NCI-H1092 treated with DMSO at 0.1 percent for 48 hours (cell line): ENCODE measurements at places on chromosomes 5 and 9.

GRCh38 chr9:16276866-16277265 is 593.6 kb downstream of the BNC2 start:
- peak; percentile 81 for DNase-seq

- no peak for DNase-seq
Observed at GRCh38 chr5:56962286-56962685, 10.4 kb upstream of the MIER3 start.

DNA sequence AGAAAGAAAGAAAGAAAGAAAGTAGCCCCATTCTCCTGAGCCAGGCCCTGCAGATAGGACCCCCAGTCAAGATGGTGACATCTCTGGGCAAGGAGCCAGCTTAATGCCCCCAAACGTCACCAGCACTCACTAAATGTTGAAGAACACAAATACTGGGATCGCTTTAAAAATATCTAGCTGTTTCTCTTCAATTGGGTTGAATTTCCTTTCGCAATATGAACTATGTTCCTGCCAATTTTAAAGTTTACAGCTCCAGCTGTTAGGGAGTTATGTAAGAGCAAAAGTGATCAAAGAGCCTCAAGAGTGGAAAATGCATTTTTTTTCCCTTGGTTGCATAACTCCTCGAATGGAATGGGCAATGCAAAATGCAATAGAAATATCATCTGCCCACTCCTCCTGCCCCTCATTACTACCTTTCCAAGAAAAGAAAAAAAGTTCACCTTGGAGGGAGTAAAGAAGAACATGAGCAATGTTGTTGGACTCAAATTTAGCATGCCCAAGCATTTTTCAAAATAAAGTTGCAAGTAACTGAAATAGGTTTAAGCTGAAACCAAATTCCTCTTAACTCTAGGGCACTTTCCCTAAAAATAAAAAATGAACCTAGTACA is 244.2 kb upstream of the PIK3R1 start:
- DNase-seq, result no peak

DNA sequence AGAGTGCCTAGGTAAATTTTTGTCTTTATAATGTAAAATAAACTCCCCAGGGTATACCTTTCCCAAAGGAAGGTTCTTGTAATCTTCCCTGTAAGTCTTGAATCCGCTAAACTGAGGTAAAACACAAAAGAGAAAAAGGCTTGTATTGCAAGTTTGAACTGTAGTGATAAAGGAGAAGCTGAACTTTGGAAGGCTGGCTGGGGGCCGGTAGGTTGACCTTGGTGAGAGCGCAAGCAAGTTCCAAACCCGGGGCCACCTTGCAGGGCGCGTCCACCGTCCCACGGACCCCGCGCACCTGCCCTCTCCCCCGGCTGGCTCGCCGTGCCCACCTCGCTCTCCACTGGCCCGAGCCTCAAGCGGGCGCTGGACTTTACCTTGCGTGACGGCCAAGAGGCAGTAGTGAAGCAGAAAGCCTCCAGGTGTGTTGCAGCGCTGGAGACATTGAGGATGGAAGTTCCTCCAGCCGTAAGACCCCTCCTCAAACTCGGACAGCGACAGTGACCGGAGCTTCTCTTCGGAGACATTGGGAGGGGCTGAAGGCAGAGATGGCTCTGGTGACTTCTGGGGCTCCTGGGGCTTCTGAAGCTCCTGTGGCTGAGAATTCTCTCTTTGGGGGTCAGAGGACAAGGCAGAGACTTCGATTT is 428 bp downstream of the SLCO4C1 start:
- no peak for DNase-seq

DNA sequence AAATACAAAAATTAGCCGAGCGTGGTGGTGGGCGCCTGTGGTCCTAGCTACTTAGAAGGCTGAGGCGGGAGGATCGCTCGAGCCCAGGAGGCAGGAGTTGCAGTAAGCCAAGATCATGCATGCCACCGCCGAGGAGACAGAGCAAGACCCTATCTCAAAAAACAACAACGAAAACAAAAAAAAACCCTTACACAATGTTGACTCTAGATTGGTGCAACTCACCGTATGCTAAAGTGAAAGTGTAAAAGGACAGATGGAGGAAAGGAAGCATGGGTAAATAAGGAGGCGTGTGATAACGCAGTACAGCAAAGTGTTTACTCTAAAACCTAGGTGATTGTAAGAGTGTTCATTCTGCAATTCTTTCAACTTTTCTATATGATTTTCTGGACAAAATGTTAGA is 15.9 kb upstream of the RUFY1 start:
- DNase-seq, result no peak

- DNase-seq, result no peak
Observed at GRCh38 chr9:79089054-79089560, 482.7 kb upstream of the TLE4 start.

DNA sequence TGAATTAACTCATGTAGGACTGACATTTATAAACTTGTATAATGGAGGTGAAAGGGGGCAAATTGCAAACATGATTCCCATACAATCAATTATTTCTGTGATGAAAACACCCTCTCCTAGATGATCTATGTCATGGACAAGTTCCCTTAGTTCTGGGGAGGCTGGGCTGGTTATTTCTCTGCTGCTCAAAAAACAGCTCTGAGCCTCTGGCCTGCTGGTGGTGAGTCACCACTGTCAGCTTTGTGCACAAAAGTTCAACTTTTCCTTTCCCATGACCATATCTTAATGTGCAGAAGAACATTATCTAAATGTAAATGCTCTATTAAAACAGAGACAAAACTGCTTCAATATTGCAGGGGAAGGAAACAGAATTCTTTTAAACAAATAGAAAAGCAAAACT is 85.0 kb downstream of the HMHB1 start:
- DNase-seq, result no peak

GRCh38 chr5:45110399-45110798 is 301.7 kb downstream of the MRPS30 start:
- DNase-seq, result no peak

DNA sequence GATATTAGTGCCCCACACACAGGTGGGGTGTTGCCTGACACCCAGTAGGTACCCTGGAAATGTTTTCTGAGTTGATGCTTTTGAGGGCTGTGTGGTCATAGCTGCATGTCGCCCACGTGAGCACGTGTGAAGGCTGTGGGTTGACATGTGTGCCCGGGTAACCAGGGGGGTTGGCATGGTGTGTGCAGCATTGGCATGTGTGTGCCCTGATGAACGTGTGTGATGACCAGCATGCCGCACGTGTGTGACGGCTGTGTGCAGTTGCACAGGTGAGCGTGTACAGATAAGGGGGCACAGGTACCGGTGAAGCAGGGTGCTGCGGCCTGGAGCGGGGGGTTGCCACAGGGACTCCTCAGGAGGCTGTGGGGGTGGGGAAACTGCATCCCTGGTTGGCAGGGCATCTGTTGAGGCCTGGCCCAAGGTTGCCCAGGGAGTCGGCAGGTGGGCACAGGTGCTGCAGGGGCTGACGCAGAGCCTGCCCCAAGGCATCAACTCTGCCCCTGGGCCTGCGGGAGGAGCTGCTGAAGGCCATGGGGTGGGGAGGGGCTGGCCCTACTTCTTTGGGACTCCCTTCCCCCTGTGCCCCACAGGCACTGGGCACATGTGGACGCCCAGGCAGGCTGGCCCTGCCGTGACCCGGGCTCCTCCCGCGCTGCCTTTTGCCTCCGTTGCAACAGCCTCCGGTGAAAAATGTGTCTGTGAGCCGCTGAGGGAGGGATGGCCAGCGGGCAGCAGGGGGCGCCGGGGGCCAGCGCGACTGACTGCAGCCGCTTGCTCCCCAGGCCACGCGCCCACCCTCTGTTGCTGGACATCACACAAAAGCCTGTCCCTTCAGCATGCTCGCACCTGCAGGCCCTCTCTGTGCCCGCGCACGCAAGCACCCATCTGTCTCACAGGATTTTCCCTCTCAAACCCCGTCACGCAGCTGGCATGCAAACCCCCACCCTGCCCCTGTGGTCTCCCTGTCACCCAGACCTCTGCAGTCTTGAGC is 2.2 kb downstream of the UNC5A start:
- peak; percentile 31 for DNase-seq

DNA sequence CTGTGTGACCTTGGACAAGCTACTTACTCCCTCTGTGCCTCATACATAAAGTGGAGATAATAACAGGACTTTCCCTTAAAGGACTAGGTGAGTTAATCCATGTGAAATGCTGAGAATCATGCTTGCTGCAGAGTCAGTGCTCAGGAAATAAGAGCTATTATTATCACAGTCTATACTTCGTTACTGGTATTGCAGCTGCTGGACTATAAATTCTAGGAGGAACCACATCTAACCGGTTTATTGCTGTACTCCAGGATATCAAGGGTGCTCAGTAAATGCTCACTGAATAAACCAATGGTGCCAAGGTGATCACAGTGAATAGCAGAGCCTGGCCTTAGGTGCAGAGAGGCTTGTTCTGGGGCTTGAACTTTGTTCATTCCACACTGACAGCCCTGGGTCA is 69.3 kb downstream of the HSPA4 start:
- no peak for DNase-seq

DNA sequence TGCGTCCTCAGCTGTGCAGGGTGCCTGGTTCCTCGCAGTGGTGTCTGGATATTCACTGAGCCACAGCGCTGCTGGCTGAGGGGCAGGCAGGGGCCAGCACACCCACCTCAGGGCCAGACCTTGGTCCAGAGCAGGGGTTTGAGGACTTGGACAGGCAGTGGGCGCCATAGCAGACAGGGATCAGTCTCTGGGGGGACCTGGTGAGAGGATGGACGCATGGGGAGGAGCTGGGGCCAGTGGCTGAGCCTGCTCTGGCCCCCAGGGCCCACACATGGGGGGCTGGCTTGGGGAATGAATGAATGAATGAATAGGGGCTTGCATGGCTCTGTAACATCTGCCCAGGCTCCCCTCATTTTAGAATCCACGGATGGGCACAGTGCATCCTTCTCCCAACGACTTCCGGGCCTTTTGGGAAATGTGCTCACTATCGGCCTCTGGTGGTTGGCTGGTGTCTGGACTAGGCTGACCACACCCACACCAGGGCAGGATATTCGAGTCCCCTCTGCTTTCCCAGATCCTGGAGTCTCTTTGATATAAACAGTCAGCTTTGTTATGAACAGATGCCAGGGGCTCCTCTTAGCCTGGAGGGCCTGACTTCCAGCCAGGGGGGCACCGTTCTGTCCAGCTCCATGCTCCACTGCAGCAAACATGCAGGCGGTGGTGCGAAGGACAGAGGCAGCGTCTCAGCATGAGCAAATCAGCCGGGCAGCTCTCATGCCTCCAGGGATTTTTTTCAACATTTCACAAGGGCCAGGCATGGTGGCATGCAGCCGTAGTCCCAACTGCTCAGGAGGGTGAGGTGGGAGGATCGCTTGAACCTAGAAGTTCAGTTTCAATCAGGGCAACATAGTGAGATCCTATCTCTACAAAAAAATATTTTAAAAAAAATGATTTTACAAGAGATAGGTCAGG is 62.6 kb downstream of the NEK6 start:
- peak; percentile 58 for DNase-seq

DNA sequence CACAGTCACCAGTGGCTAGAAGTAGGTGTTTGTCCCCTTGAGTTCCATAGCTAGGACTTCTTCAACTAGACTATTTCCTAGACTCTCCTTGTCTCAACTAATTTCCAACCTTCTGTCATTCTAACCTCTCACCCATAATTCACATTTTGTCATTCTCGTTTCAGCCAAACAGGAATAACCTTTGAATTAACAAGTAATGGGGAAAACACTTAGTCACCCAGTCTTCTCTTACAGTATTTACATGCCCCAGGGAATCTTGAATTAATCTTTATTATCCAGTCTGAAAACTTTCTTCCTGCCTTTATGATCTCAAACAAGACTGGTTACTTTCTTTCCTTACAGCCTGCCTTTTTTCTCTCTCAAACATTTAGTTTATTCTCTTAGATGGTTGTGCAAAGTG is 63.3 kb upstream of the RUSC2 start:
- no peak for DNase-seq

DNA sequence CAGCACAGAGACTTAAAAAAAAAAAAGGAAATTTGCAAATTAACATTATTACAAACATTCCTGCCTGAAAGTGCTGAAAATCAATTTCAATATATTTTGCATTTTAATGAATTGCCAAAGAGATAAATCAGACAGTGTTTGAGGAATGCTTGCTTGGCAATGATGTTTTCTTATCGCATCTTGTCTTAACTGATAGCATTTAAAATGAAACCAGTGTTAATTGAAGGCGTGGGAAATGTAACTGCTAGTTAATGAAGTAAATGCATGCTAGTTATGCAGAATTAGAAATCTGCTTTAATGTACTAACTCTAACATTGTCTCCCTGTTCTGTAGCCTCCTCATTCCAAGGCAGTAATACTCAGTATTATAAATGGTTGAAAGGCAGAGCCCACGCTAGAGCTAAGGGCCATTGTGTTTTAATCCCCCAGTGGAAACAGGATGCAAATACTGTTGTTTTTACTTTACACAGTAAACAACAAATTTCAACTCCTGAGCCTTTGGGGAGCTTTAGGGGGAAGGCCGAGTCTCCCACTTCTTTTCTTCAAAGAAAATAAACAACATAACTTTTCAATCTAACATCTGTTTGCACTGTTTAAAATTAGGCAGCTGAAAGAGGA is 586.9 kb downstream of the TLE4 start:
- no peak for DNase-seq

DNA sequence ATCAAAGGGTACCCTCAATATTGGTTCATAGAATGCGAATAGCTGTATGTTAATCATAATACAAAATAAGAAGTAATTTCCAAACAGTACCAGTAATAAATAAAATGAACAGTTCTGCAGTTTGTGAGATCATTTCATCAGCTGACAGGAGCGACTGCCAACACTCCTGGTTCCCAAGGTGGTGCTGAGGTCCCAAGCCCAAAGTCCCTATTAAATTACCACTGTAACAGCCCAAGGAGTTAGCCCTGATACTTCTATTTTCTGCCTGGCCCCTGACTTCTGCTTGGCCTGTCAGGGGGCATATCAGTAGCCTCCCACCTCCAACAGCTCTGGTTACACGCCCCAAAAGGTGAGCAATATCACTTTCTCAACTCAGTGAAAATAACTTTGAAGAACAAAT is 47.1 kb downstream of the ANKH start:
- no peak for DNase-seq

DNA sequence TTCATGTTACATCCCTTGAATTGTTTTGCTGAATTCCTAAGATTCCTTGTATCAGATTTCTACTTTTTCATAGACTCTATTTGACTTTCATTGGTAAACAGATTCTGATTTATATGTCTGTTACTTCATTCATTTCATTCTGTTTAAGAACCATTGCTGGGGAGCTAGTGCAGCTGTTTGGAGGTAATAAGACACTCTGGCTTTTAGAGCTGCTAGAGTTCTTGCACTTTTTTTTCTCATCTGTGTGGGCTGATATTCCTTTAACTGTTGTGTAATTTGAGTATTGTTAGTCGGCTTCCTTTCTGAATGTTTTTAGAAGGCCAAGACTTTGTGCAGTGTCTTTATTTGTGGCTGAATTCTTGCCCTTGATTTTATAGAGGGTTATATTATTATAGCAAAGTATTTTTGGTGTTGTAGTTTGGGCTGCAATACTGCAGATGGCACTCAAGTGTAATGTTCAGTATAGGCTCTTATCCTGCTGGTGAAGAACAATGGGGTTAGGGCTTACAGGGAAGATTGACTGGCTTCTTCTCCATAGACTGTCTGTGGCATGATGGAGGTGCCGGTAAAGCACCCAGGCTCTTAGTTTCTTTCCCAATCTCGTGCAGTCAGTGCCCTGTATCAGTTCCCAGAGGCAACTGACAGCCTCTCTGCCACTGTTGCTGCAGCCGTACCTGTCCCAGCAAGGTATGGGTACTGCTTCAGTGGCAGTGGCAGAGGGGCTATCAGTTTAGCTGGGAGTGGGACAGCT is 162.2 kb downstream of the OXCT1 start:
- no peak for DNase-seq
